ENCODE measurements at places on chromosomes 4 and X.

GRCh38 chr4:183345261-183345660 is 23.0 kb upstream of the CLDN24 start:
- DNase-seq: no peak

GRCh38 chr4:41060352-41061334 is 153.7 kb downstream of the APBB2 start:
- no peak for DNase-seq

- peak; percentile 38 for DNase-seq
Observed at GRCh38 chr4:173990869-173991210, 292.6 kb downstream of the FBXO8 start.

- no peak for DNase-seq
Observed at GRCh38 chr4:87185146-87185870, 35.1 kb downstream of the KLHL8 start.

- DNase-seq: no peak
Observed at GRCh38 chrX:12891915-12892506, 14.4 kb upstream of the TLR8 start.

- DNase-seq: no peak
Observed at GRCh38 chr4:170087163-170087700, 2.5 kb downstream of the AADAT start.

DNA sequence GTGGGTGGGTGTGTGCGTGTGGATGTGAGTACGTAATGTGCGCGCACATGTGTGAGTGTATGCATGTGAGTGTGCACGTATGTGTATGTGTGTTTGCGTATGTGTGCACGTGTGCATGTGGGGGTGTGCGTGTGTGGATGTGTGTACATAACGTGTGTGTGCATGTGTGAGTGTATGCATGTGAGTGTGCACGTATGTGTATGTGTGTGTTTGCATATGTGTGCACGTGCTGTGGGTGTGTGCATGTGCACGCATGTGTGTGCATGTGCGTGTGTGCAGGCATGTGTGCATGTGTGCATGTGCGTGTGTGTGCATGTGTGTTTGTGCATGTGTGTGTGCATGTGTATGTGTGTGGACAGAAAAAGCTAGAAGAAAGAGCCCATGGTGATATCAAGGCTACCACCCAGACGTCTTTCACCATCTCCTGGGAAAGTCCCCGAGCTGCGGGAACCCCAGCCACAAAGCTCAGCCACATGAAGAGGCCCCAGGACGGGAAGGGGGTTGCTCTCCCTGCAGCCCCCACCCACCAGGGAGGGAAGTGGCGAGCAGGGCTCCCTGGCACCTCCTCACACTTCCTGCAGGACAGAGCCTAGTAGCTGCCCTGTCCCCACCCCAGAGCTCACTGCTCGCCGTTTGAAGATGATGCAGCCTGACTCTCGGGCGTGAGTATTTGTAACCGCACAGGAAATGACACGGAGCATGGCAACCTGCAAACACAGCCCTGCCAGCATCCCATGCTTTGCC is 108.3 kb downstream of the DCTD start:
- DNase-seq: no peak

- no peak for DNase-seq
Observed at GRCh38 chrX:107505223-107505622, 55.8 kb downstream of the FRMPD3 start.

DNA sequence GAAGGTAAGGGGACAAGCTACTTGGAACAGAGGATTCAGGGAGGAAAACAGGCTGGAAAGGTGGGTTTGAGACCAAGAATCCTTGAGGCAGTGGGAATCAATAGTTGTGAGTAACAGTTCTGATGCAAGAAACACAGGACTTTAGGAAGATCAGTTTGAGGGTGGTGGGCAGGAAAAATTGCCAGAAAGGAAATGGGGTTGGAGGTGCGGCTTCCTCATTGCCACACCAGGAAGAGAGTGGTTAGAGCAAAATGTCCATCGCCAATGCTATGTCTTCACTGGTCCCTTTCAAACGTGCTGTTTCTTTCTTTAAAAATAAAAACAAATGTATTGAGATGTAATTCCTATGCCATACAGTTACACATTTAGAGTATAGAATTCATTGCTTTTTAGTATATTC is 57.1 kb upstream of the NOCT start:
- DNase-seq: no peak

GRCh38 chrX:40736170-40736505 is 796 bp upstream of the MED14 start:
- no peak for DNase-seq

- DNase-seq: no peak
Observed at GRCh38 chrX:1546691-1547251, 9.8 kb upstream of the P2RY8 start.

GRCh38 chr4:147786531-147786930 is 54.6 kb downstream of the ARHGAP10 start:
- DNase-seq: no peak

GRCh38 chr4:187715466-187715865 is 280.1 kb upstream of the ZFP42 start:
- DNase-seq: no peak

DNA sequence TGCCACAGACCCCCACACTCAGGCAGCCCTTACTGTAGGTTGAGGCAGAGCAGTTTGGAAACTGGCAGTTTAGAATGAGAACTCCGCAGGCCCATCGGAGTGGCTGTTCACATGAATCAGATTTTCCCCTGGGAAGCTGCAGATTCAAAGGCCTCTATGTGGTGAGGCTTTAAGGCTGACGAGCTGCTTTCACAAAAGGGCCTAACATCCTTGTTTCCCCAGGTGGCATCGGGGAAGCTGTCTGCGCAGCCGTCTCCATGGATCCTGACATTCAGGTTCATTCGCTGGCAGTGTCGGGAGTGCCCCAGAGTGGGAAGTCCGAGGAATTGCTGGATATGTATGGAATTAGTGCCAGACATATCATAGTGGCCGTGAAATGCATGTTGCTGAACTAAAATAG is 33.7 kb downstream of the TKTL1 start:
- no peak for DNase-seq

DNA sequence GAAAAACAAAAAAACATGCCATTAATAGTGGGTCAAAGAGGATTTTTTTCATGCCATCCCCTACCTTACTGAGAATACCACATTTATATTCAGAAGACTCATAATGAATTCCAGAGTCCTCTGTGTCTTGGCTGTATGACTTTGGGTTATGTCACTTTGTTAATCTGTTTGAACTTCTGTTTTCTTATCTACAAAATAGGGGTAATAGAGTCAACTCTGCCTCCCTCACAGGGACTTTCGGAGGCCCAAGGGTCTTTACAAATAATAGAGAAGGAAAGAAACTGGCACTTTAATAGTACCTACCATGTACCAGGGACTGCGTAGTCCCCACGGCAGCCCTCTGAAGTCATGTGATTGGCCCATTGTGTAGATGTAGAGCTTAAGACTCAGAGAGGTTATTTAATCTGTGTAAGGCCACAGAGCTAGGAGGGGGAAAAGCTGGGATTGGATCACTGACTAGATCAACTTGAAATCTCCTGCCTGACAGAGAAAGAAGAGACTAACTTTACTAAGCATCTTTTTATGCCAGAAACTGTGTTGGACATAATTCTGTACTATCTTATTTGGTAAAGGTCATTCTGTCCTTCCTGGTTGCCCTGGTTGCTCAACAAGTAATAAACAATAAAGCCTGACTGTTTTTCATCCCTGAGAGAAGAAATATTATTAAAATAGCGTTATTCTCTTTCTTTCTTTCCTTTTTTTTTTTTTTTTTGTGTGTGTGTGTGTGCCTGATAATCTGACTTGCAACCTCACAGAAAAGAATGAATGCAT is 59.6 kb downstream of the NFKB1 start:
- DNase-seq: no peak

DNA sequence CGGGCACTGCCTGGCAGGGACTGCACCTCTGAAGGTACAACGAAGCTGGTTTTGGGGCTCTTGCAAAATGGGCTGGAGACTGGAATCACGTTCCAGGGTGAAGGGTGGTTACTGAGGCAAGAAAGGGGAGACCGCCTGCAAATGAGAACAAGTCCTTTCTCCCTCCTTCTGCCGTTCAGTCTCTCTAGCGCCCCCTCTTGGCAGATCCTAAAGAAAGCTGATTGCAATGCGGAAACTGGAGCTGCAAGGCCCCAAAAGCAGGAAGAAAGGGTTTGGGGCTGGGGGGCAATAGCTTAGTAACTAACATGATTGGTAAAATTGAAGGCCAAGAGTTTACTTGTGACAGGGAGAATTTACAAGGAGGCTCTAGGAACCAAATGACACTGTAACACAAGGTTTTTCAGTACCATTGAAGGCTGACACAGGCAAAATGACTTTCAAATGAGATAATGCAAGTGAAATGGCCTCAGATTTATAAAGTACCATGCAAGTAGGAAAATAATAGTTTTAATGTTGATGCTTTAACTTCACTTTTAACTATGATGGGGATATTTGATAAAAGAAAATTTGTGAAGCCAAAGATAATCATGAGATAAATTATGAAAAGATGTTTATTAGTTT is 222.7 kb upstream of the HAND2 start:
- DNase-seq: peak; percentile 92

DNA sequence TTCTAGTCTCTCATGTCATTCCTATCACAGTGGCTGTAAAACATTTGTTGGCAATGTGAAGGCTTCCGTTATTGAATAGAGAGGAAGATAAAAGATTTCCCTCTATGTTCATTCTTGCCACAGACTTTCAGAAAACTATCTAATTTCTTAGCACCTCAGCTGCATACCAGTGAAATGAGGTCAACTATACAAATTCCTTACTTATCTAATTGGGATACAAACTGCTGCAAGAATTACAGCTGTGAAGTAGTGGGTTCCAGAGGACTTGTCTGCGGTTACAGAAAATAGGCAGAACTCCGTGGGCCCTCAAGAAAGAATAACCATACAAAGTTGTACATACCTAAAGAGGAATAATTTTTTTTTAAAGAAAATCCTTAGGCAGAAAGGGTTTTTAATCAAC is 175.8 kb downstream of the PPP1R2C start:
- DNase-seq: no peak

- DNase-seq: no peak
Observed at GRCh38 chrX:23381099-23382087, 46.7 kb downstream of the PTCHD1 start.

GRCh38 chrX:63561425-63561824 is 210.3 kb upstream of the SPIN4 start:
- DNase-seq: no peak

DNA sequence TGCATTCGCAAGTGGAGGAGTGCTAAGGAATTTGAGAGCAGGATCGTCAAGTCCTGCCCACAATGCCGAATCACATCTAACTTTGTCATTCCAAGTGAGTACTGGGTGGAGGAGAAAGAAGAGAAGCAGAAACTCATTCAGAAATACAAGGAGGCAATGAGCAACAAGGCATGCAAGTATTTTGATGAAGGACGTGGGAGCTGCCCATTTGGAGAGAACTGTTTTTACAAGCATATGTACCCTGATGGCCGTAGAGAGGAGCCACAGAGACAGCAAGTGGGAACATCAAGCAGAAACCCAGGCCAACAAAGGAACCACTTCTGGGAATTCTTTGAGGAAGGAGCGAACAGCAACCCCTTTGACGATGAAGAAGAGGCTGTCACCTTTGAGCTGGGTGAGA is 100.2 kb upstream of the MED14 start:
- no peak for DNase-seq

DNA sequence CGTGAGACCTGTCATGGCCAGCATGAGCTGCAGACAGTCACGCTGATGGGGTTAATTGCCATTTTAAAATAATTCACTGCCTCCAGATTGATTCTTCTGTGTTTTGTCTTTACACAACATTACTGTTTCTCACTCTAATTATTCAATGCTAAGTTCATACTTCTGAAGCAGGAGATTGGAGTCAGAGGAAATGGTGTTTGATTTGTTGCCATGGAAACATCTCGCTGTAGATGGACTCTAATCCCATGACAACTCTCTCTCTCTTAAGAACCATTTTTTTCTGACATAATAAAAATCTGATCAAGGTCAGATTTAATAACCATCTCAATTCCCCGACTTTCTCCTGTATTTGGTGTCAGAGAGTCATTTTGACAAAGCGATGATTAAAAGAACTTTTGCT is 209.0 kb downstream of the IDS start:
- DNase-seq: no peak

DNA sequence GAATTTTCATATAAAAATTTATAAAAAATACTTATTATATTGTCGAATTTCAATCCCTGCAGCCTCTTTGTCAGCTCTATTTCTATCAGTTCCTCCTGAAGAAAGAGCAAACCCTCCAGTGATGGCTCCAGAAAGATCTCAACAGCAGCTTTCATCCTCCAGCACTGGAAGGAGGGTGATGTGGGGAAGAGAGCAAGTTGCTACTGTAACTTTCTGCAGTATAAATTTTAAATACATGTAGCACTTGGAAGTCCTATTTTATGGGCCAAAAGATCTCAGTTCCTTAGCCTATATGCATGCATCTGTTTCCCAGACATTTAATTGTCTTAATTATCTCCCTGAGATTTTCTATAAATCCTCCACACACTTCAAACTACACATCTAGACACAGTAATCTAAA is 13.7 kb upstream of the ODAM start:
- DNase-seq: no peak

GRCh38 chr4:72118017-72118416 is 86.2 kb downstream of the NPFFR2 start:
- no peak for DNase-seq

- no peak for DNase-seq
Observed at GRCh38 chr4:153122855-153123254, 81.4 kb upstream of the TRIM2 start.

GRCh38 chrX:150337026-150337425 is 26.1 kb upstream of the MAMLD1 start:
- no peak for DNase-seq

- no peak for DNase-seq
Observed at GRCh38 chr4:17316566-17316965, 195.3 kb downstream of the QDPR start.

DNA sequence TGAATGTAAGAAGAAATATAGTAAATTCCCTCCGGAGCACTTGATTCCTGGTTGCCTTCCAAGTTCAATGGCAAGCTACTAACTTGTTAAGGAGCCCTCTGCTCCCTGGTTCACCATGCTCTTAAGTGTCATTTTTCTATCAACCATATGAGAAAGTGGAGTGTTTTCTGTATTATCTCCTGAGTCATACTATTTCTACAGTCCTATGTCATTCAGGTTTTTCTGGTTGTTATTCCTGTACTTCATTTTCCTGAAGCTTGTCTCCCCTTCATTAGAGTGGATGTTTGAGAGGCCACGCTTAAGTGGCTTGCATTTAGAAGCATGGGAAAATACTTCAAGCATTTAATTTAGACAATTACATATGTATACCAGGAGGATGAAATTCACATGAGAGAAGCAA is 14.7 kb upstream of the EPGN start:
- DNase-seq: no peak

DNA sequence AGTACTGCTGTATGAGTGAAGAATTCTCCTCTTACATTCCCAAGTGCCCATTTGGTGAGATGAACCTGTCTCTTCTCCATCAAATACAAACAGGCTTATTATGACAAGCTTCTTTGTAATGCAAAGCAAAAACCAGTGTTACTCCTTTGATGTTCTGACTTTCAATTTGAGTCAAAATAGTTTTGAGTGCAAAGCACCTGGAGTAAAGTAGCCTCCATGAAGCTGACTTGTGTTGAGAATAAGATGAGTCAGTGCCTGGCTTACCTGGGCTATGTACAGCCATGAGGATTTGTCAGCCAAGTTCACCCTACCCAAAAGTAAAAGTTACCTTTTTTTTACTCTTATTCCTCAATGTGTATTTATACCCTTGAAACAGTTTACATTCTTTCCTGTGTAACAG is 132.5 kb upstream of the FMR1 start:
- no peak for DNase-seq

GRCh38 chrX:57227691-57228090 is 58.8 kb upstream of the FAAH2 start:
- DNase-seq: peak; percentile 50

GRCh38 chrX:13452283-13452682 is 117.1 kb upstream of the EGFL6 start:
- no peak for DNase-seq

All from GM23338 (cell line).